Dermis microvascular lymphatic vessel endothelial cell (primary cell): ENCODE measurements at places on chromosomes 6 and 20. TPM values are rescaled to one million over a fixed set of nuclear protein-coding genes. Genes with fewer than 3 reads are reported as not detected.

- DNase-seq, result no peak
Observed at GRCh38 chr20:25025986-25026605, 31.8 kb downstream of the ACSS1 start.

DNA sequence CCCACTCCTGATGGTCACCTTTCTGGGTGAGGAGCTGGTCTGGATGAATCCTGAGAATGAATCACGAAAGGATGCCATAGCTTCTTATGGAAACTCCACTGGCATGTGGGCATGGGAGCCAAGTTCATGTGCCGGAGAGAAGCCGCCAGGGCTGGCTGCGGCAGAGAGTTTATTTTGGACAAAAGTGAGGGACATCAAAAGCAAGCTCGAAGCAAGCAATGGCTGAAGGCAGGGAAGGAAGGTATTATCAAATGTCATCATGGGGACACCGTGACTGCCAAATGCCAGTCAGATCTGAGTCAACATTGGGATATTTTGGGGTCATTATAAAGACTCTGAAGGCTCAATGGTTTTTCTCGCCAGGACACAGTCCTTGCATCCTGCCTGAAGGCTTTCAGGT is 249.1 kb downstream of the QKI start:
- DNase-seq, result no peak

DNA sequence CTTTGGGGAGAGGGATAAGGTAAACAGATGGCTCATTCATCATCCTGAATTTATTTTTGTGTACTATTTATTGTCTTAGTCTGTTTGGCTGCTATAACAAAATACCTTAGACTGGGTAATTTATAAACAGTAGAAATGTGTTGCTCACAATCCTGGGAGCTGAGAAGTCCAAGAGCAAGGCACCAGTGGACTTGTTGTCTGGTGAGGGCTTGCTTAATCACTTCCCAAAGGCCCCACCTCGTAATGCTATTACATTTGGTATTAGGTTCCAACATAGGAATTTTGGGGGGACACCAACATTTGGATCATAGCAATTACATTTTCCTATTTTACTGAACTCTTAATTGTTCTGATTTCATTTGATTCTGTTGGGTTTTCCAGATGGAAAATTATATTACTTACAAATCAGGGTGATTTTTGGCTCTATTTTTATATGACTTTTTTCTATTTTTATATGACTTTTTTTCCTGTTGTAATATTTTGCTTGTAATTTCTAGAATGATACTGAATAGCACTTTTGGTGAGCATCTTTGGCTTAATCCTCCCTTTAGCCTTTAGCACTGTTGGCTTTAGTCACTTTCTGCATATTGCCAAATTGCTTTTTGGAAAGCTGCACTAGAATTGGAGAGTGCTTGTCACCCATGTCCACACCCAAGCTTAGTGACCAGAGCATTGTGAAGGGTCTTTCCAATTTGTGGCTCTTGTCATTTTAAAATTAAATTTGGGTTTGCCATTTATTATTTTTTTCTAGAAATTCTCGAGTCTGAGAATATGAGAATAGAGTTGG is 43.7 kb upstream of the TULP4 start:
- DNase-seq, result no peak

DNA sequence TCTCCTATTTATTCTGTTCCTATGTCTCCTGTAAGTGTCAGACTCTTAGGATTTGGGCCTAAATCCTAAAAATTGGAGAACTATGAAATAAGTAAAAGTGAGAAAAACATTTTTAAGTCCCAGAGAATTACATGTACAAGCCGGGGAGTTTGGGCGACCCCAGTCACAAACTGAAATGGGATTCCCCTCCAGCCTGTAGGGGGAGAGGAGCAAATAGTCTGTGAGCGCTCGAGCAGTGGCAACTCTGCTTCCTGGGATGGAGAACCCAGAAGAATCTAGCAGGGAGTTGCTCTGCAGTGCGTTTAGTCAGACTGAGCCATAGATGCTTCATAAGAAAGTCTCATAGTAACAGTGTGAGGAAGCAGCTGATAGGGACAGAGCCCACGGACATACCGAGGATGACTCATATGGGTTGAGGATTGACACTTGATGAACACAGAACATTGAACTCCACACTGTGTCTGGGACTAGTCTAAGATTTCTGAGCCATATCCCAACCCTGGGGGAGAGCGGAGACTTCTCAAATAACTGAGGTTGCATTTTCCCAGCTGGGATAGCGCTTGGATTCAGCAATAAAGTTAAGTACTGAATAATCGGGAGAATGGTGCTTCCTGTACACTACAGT is 437.2 kb downstream of the BCKDHB start:
- DNase-seq, result peak; percentile 29

- DNase-seq, result no peak
Observed at GRCh38 chr6:109345986-109346385, 36.3 kb downstream of the CD164 start.

DNA sequence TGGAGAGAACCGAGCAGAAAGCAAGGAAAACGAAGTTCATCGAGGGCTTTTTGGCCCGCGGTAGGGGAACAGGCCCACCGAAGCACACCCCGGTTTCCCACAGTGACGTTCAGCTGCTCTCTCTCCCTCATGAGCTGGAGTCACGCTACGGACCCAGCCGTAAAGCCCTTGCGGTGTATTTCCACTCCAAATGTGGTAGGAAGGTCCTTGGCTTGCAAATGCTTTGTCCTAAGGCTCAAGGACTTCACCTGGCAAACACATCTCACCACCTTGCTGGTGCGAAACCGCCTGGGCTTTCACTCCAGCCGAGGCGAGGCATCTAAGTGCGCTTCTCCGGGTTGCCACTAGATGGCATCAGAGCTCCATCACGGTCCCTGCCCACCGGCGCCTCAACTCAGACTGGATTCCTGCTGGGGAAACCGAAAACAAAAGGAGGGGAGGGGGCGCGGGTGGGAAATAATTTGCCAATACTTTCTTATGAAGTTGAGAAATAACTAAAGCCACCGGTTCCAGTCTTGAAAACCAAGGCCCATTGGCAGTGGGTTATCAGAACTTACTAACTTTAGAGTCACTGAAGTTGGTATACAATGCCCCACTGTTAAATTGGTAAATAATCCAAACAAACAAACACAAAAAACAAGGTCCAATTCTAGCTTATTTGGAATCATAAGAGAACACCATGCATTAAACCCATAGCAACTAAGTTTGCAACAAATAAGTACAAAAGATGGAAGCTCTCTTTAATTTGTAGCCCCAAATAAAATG is 13.4 kb upstream of the FOXC1 start:
- DNase-seq, result no peak

- DNase-seq, result no peak
Observed at GRCh38 chr6:157531986-157532365, 151.0 kb downstream of the ZDHHC14 start.

- DNase-seq, result peak; percentile 46
Observed at GRCh38 chr6:137808191-137808590, 58.9 kb upstream of the TNFAIP3 start.

DNA sequence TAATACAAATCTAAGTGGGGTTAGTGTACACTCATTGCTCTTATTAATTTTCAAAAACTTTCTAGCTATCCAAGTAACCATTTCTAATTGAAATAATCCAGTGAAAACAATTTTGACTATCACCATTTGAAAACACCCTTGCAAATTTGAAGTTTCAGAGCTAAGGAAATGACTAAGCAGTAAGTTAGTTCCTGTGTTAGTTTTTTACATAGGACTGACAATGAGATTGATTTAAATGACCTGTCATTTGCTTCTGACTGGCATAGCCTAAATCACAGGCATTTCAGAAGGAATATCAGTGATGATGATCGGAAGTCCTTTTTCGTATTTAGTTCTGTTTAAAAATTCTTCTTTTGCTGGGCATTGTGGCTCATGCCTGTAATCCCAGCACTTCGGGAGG is 27.0 kb downstream of the STK4 start:
- DNase-seq, result peak; percentile 58

- peak; percentile 55 for DNase-seq
Observed at GRCh38 chr6:83221889-83222479, 28.8 kb downstream of the RWDD2A start.

- no peak for DNase-seq
Observed at GRCh38 chr6:19446570-19446969, 390.6 kb upstream of the ID4 start.

- DNase-seq, result no peak
Observed at GRCh38 chr20:49567421-49568277, at the start of gene PTGIS. TSS of gene PTGIS (minus strand) at chr20:49568137. CDS start at chr20:49568116, 21 bp downstream.

- DNase-seq, result no peak
Observed at GRCh38 chr6:89260310-89260709, 43.2 kb upstream of the GABRR1 start.

GRCh38 chr20:60046011-60046413 is 87.8 kb downstream of the CDH26 start:
- no peak for DNase-seq

DNA sequence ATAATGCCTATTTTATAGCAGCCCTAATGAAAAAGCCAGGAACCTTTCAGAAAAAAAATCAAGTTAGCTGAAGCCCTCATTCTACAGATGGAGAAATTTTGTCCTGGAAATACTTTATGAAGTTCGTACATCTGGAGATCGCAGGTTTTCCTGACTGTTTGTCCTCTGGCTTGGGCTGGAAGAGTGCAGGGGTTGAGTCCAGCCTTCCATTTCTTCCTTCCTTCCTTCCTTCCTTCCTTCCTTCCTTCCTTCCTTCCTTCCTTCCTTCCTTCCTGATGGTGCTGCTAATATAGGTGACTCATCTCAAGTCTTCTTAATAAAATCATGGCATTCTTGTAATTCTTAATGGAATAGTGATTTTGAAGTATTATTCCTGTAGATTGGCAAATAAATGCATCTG is 227.4 kb downstream of the CLVS2 start:
- DNase-seq, result no peak

DNA sequence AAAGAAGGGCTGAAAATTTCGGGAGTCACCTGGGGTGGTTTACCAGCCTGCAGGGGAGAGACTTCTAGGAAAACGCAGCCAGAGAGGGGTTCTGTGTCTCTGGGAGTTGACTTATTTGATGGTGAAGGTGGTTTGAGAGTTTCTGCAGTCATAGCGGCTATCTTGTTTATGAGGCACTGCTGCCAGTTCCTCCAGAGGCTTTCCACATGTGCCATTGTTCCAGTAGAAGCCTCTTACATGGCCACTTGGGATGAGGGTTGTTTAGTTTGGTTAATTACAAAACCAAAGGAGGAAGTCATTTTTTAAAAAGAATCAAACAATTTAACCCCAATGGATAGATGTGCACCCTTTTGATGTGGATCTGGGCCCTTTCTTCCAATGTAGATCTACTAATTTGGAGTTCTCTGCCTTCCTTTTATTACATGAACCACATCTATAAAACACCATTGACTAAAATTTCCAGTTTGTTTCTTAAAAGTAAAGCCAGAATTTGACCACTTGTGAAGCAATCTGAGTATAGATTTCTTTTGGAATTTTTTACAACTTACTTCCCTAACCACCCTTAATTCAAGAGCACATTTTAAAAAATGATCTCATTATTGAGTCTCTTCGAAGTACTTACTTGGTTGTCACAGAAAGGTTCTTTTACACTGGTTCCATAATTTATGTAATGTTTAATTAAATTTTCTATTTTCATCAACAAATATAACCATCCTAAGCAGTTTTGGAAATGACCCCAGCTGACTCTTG is 97.6 kb downstream of the TCP11 start:
- no peak for DNase-seq

DNA sequence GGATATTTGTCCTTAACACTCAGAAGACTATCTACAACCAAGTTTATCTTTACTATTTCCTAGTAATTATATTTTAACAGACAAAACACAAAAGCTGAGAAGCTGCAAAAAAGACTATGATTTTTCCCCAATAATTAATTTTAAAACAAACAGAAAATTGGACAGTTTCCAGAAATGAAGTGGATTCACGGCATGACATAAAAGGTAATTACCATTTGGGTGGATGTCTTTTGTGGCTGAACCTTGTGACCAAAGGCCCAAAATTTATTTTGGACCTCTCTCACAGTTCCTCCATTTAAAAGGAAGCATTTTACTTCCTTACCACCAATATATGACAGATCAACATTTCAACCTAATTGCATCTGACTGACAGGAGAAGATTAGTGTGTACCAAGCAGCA is 90.2 kb downstream of the GMDS start:
- DNase-seq, result no peak

CDH26 gene
- total RNA-seq, result 0.13 and 1.1 TPM in 2 replicates

SRSF12 gene
- total RNA-seq, result under 0.01 and 0.13 TPM in 2 replicates

MAVS gene
- 14.5 and 18.0 TPM in 2 replicates for total RNA-seq
